ENCODE measurements at places on chromosomes 2 and 18.

DNA sequence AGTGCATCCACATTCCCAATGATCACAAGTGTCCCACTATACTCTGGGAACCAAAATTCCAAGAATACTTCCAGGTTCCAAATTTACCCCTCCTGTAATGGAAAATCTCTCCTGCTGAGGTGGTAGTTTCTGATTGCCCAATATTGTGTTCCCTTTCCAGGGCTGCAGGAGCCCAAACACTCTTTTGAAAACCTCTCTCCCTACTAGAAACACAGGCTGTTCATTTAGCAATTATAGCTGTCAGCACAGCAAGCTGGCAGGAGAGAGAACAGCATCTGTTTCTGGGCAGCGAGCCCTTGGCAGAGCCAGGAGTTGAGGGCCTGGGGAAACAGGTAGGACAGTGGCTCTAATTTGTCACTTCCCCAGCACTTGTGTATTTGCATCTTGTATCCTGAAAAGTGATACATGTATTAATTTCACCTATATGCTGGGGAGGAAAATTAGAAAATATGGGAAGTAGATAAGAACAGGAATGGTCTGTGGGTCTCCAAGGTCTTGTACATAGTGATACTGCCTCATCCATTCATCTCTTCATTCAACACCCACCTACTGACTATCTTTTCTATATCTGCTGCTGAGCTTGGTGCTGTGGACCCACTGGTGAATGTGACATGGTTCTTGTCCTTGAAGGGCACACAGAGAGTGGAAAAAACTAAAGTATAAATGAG lies 16.9 kb upstream of the PAIP2B start:
- no peak for DNase-seq

GRCh38 chr2:88071365-88071764 lies 3.7 kb downstream of the SMYD1 start:
- DNase-seq: no peak

DNA sequence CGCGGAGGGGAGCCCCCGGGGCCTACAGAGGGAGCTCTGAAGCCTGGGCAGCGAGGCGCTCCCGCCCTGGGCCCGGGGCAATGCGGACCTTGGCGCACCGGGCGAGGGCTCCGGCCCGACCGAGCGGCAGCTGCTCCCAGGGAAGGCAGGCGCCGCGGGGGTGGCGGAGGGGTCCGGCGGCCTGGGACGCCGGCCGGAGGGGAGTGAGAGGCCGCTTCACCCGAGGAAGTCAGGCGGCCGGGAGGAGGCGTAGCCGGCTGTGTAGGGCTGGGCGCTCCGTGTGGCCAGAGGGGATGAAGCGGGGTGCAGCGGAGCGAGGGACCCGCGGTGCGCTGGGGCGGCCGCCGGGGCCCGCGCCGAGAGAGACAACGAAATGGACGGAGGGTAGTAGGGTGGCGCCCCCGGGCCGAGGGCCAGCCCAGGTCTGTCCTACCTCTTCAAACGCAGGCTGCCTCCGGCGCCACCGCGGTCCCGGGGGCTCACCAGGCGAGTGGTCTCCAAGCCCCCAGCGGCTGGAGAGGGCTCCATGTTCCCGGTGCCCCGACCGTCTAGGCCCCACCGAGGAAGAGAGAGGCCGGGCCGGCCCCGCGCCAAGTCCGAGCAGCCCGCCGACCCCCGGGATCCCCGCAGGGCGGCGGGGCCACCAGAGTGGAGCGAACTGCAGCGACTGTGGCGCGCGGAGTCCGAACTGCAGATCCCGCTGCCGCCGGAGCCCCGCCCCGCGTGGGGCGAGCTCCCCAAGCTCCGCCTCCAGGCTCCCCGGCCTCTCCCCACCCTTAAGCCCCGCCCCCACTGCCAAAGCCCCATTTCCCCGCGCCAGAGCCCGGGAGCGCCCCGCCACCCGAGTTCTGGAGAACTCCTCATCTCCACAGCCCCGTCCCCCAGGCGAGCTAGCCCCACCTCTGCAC lies at the start of gene SLC30A3:
Gene SLC30A3 (minus strand): TSS at position 669 of the 908 bp plus-strand sequence. CDS start 141 bp downstream, at position 528.
- peak; percentile 26 for DNase-seq

- no peak for DNase-seq
Observed at GRCh38 chr2:116444256-116444872, 1370.1 kb upstream of the DDX18 start.

GRCh38 chr2:68352651-68353391 lies 12.3 kb upstream of the PLEK start:
- no peak for DNase-seq

DNA sequence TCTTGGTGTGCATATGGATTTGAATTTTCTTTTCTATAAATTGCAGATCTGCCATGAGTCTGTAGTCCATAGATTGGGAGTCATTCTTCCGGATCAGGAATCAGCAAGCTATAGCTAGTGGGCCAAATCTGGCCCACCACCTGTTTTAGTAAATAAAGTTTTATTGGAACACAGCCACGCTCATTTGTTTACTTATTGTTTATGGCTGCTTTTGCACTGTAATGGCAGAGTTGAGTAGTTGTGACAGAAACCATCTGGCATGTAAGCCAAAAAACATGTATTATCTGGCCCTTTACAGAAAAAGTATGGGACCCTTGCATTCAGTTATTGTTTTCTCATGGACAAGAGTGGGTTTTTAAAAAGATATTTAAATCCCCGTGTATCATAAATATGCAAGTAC lies 191.2 kb downstream of the LRRTM1 start:
- no peak for DNase-seq

DNA sequence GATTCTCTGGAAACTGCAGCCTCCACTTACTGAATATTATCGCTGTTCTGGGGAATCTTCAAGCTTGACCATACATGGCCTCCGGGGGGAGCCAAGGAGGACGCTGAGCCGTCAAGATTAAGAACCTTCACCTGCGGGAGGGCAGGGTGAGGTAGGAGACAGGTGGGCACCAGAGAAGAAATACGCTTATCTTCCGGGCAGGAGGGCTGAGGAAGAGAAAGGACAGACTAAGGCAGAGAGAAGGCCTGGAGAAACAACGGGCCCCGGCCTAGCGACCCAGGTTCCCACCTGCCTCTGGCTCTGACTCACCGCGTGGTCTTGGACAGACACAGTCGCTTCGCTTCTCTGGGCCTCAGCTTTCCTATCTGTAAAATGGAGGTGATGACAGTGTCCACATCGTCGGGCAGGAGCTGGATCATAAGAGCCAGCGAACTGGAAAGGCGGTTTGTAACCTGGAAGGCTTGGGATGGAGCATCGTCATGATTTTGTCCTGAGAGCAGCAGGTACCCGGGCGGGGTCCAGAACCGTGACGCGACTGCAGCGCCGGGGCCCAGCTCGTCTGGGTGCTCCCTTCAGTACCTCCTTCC lies 659 bp downstream of the ZNF142 start:
- no peak for DNase-seq

- DNase-seq: no peak
Observed at GRCh38 chr2:64787019-64787365, 133.3 kb upstream of the SERTAD2 start.

DNA sequence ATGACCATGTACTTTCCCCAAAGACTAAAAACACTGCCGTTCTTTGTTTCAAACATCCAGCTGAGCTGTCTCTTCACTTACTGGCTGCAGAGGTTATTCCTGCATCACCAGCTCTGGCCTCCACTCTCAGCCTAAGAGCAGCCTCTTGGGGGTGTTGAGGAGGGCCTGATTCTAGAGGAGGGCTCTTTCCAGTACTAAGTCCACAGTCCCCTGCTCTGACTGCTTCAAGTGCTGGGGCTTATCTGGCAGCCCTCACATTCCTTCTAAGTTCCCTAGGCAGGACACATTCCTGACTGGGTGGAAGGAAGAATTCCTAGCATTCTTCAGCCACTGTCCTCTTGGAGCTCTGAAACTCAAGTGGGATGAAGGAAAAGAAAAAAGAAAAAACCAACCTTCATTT lies 32.9 kb upstream of the EHBP1 start:
- DNase-seq: no peak

- DNase-seq: no peak
Observed at GRCh38 chr2:177738461-177739235, 333.9 kb downstream of the PDE11A start.

DNA sequence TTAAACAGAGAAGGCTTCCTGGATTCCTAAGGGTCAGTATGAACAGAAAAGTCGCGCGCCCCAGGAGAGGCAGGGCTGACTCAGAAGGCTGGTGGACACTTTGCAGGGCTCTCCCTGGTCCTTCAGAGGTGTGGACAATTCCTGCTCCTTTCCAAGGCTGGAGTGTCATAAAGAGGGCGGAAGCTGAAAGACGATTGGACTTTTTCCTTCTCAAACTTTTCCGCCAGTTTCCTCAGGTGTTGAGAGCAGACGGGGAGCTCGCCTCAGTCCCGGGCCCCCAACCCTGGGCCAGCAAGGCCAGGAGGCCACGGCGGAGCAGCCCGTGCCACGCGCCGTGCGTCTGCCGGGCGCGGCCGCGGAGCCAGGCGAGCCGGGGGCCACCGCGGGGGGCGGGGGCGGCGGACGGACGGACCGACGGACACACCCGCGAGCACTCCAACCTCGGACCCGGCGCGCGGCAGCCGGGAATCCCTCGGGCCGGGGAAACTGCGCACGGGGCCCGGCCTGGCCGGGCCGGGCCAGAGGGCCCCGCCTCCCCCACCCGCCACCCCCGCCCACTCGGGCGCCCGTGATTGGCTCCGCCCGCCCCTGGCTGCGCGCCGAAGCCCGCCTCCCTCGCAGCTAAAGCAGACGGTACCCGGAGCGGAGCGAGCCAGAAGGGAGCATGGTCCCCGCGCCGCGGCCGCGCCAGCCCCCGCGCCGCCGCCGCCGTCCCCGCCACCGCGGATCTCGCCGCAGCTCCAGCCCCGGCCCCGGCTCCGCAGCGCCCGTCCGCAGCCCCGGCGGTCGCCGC lies at the start of gene KLHL29:
Gene KLHL29 (plus strand): TSS at position 629 of the 793 bp plus-strand sequence. CDS start 177,018 bp downstream, outside the sequence.
- DNase-seq: peak; percentile 25

DNA sequence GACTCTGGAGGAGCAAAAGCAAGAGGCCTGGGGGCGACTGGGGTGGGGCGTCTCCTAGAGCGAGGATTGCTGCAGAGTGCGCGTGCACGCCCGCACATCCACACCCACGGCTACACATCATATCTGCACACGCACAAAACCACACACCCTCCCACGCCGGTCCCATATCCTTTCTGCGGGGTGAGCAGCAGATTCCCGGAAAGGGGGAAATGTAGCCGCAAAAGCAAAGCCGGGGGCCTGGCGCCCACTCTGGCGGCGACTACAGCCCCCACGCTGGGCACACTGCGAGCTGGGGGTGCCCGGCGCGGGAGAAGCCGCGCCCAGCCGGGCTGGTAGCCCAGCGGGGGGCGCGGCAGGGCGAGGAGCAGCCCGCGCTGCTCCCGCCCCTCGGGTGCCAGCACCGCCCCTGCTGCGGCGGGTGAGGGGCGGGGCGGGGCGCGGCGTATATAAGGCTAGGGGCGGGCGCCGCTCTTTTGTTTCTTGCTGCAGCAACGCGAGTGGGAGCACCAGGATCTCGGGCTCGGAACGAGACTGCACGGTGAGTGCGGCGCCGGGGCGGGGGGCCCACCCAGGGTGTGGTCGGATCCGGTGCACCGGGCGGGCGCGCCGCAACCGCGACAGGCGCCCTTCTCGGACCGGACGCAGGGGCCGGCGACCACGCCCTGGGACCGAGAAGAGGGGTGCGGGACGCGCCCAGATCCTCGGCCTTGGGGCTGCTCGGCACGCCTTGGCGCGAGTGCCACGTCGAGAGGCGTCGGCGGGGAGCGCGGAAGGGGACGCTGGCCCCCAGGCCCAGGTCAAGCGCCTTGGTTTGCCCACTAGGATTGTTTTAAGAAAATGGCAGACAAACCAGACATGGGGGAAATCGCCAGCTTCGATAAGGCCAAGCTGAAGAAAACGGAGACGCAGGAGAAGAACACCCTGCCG lies at the start of gene TMSB10:
Gene TMSB10 (plus strand): TSS at position 476 of the 927 bp plus-strand sequence.
- DNase-seq: peak; percentile 75

DNA sequence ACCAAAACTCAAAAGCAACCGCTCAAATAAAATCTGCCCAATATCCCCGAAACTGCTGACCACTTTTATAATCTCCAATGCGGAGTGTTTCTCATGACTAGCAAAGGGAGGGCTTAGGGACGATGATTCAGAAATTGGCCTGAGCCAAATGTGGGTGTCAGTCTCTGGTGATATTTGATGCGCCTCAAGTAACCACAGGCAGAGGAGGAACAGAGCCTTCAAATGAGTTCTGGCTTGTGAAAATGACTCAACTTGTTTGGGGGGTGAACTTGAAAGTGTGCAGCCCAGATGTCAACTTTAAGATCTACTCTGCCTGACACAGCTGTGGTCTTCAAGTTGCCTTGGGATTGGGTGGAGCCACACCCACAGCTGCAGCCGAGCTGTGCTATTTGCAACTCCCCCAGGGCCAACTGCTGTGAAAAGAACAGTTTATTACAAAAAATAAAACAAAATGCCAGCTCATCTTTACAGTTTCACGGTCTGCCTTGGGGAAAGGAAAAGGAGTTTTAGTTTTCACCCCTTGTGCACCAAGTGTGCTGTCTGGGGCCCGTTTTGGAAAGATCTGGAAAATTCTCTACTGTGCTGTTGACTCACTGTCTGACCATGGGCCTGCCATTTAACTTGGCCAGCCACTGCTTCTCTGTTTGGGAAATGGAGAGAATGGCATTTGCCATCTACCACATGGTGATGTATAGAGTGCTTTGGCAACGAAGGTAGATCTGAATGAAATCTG lies 222.1 kb downstream of the MTX2 start:
- DNase-seq: peak; percentile 4

DNA sequence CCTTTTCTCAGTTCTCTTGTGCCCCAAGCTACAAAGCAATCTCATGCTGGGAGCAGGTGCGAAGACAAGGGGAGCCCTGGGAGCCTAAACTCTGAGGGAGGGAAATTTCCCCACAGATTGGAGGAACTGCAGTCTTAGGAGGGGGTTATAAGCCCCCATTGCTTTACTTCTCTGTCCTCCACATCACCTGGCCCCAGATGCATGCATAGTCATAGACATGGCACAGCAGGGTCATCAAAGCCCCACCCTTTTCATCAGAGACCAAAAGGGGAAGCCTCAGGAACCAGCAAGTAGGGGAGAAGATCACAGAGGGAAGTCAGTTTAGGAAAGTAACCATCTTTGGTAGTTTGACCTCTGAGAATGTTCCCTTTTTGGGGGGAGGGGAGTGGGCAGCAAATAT lies 33.7 kb downstream of the LANCL1 start:
- DNase-seq: no peak

- DNase-seq: no peak
Observed at GRCh38 chr2:85607268-85608215, 4.3 kb downstream of the C2orf68 start.

- no peak for DNase-seq
Observed at GRCh38 chr2:237305579-237305978, 108.4 kb downstream of the COL6A3 start.

DNA sequence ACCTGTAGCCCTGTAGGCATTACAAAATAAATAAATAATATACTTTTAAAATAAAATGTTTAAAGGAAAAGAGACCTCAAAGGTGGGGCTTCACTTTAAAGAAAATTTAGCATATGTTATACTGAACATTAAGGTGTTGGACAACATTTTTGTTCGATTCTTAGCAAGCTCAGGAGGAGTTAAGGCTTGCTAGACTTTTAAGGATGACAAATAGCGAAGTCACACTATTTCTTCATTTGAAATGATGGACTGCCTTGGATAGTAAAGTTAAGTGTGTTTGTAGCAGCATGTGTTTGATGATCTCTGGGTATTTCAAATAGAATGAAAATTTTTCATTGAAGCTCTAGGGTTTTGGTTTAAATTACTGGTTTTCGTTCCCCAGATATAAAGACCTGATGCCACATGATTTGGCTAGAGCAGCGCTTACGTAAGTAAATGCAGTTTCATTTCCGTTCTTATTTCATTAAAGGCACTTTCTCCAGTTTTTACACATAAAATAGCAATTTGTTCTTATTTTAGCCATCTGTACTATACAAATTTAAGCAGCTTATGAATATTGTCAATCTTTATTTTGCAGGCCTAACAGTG lies 24.9 kb downstream of the HADHB start:
- no peak for DNase-seq

All from stimulated activated CD8-positive, alpha-beta memory T cell treated with anti-CD3 and anti-CD28 coated beads, Interleukin-4, amount 100 ng/mL, for 4 hours (primary cell).